Activated CD4-positive, alpha-beta T cell treated with anti-CD3 and anti-CD28 coated beads, Interleukin-2, amount 10 ng/mL, durations not matched to agents 7 days and 5 days (primary cell): ENCODE measurements at places on chromosomes 4 and X.

- no peak for DNase-seq
Measured at GRCh38 chr4:183876268-183876934, 28.7 kb upstream of the STOX2 start.

- no peak for DNase-seq
Measured at GRCh38 chr4:114225436-114225835, 246.0 kb upstream of the ARSJ start.

DNA sequence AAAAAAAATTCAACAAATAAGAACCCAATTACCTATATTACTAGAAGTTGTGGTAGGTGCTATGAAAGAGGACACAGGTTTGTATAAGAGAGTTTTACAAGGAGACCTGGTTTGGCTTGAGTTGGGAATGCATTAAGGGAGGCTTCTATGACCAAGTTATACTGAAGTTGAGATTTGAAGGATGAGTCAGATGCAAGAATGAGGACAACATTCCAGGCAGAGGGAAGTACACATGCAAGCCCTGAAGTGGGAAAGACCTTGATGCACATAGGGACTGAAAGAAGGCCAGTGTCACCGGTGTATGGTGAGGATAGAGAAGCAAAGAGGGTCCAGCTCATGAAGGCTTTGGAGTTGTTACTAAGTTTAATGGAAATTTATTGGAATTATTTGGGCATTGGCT lies 52.2 kb downstream of the ANK2 start:
- no peak for DNase-seq

GRCh38 chr4:184096561-184097240 lies 121.0 kb downstream of the ENPP6 start:
- DNase-seq, result no peak

- DNase-seq, result no peak
Measured at GRCh38 chr4:47642985-47643760, 158.1 kb downstream of the ATP10D start.

DNA sequence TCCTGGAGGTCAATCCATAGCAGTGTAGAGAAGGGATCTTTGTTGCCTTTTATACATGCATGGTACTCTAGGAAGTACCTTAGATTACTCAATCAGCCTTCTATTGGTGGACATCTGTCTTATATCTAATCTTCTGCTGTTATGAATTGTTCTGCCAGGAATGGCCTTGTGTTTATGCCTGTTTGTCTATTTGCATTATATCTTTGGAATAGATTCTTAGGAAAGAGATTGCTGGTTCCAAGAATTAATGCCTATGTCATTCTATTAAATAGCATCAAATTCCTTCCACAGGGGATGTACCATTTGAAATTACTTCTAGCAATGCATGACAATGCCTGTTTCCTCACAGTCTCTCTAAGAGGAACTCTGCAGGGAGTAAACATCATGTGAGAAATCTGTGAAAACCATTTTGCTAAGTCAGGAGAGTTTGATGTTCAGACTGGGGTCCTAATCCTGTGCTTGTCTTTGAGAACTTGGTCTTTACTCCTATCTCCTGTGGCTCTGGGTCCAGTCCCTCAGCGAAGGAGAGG lies 42.5 kb downstream of the BEX3 start:
- no peak for DNase-seq

DNA sequence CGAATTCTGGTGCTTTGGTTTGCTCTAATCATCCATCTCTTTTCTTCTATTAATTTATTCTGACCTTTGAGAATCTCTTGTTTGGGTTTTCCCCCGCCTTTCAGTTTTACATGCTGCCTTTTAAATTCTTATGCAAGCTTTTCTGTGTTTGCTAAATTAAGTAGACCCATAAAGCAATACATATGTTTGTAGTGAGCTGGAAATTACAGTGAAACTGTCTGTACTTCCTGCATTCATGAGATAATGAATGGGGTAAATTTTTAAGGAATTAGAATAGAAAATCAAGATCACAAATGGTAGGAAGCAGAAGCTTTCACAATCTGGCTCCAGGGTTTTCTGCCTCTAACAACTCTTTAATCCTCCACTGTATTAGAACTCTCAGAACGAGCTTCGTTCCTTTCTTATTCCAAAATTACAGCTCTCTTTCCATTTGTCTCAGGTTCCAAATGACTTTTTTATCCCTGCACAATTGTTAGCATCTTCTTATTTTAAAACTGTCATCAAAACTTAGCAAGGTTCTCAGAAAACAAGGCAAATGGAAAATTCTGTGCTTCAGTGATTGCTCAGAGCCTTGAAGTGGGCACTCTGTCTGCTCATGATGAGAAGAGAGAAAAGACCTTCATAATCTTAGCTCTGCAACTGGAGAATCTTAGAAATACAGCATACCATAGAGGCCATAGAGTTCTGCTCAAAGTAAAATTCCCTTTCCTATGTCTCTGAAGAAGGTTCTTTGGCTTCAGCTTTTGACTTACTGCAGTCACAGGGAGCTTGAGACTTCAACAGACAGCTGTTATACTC lies 108.2 kb downstream of the EGF start:
- DNase-seq, result no peak

DNA sequence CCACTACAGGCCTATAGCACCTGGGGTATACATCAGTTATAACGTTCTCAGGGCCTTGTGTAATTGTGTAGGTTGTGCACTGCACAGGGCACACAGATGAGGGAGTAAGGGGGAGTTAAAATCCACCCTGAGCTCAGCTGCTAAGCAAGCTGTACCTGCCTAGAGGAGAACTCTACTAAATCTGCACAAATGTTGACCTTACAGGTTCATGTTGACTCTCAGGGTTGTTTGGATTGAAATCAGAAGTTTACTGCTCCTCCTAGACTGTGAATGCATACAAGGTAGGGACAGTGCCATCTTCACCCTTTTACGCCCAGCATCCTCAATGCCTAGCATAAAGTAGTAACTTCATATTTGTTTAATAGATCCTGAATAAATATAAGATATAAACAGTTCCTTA lies 89.8 kb downstream of the SMARCA1 start:
- no peak for DNase-seq

DNA sequence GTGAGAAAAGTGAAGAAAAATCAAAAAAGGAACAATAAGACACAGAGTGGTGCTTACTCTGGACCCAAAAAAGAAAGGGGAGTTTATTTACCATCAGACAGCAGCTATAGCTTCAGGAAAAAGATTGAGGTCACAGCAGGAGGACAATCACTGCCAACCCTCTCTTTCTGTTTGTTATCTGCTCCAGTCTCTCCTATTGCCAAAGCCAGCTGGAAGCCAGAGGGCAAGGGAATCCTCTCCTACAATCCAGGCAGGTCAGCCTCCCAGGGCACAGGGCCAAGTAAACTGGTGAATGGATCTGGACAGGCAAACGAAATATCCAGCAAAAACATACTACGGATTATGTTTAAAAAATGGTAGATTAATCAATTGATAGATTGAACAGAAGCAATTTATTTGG lies 306.9 kb upstream of the SLIT2 start:
- DNase-seq, result no peak

- DNase-seq, result no peak
Measured at GRCh38 chr4:81905971-81906370, 434.3 kb upstream of the RASGEF1B start.

DNA sequence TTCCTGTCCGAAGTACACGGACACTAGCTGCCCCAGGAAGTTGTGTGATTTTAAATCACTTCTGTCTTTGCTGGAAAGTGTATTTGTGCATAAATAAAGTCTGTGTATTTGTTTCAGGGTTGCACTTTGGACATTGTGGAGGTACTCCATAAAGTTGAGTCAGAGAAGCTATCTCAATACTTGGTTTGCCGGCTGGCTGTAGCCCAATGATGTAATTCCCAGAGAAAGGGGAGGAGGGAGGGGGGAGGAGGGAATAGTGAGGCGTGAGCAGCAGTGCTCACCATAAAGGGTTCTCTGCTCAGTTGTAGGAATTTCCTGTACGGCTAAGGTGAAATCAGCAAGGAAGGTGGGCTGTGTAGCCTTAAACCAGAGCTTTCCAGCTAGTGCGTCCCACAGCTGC lies 7.5 kb downstream of the APEX2 start:
- DNase-seq, result no peak

- no peak for DNase-seq
Measured at GRCh38 chr4:76758290-76758882, 139.6 kb downstream of the SOWAHB start.

DNA sequence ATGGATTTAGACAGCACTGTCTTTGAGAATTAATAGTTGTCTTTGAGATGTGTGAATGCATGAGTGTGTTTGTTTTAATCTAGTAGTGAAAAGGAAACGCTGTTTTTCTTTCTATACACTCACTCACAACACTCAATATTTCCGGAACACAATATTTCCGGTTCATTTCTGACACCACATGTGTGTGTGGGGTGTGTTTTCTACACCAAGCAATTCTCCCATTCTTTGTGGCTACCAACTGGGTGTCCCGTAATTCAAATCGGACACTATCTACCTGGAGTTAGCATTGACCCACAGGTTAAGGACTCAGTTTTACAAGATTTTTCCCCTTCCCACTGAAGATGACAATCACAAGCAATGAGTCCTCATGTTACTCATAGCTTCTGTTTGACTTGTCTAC lies 113.9 kb downstream of the SNCA start:
- DNase-seq, result no peak

- no peak for DNase-seq
Measured at GRCh38 chrX:9785254-9785943, 830 bp upstream of the SHROOM2 start.

DNA sequence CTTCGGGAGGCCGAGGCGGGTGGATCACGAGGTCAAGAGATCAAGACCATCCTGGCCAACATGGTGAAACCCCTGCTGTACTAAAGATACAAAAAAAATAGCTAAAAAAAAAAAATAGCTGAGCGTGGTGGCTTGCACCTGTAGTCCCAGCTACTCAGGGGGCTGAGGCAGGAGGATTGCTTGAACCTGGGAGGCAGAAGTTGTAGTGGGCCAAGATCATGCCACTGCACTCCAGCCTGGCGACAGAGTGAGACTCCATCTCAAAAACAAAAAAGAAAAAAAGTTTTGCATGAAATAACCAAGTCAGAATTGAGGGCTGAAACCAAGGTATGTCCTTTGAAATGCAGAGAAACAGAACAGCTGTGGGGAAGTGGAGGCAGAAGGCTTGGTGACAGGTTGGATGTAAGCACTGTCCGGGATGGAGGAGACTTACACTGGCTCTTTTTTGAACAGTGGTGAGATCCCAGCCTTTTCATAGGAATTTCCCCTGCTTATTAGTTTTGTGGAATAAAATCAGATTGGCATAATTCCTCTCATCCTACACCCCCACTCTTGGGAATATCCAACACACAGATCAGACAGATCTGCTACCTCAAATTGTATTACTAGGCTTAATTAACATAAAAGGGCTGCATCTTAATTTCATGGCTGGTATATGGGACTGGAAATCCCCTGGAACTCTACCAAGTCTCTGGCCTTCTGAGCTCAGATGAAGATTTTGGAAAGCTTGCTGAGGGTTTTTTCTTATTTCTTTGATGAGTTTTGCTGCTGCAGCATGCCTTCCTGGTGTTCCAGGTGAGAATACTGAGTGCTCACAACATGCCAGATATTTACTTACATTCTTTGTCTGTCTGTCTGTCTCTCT lies 18.8 kb upstream of the C4orf36 start:
- no peak for DNase-seq

GRCh38 chrX:66498672-66499296 lies 140.1 kb downstream of the EDA2R start:
- DNase-seq, result no peak

DNA sequence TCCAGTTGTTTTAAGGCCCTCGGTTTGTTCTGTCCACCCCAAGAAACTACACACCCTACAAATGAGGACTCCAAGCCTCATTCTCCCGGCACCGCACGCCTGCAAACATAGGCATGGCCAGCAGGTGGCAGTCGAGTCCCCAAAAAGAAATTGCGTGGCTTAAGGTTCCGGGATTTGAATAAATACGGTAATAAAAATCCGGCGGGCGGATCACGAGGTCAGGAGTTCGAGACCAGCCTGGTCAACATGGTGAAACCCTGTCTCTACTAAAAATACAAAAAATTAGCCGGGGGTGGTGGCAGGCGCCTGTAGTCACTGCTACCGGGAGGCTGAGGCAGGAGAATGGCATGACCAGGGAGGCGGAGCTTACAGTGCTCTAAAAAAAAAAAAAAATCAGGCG lies 21.8 kb upstream of the CSF2RA start:
- DNase-seq, result peak; percentile 82

GRCh38 chr4:73869130-73870055 lies at the start of gene CXCL1:
Gene CXCL1, plus strand, starts transcription at chr4:73869393. Its CDS starts 78 bp downstream, at chr4:73869471.
- no peak for DNase-seq

DNA sequence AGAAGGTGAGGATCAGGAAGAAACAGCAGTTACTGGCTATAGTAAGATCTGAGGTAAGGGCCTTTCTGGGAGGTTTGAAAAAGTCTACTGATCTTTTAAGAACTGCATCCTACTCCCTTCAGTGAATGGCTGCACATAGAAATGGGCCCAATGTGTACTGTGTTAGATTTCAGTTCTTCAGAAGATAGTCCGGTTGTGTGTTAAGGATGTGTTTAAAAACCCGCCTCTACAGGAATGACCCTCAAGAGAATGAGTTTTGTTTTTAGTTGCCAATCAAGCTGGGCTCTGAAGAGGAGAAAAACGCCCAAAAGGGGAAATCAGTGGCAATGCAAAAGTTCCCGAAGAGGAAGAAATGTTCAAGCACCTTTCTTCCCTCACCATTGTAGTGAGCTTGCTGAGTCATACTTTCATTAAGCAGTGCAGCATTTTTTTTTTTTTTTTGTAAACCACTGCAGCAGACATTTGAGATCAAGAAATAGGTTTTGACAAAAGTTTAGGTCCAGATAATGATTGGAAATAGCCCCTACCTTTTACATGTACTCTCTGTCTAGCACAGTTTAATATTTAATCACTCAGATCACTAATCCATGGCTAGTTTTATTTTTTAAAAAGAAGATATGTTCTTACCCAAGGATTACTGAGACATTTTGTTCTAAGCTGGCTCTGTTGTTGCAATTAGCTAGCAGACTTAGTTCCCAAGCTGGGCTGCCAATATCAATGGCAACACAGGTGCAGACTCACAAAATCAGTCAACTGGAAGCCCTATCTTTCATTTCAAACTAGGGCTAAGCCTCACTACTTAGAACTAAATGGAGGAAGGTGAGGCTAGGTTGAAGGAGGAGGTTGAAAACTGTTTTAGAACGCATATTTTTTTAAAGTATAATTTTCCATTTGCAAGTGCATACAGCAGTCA lies 7.0 kb upstream of the TRPC5OS start:
- no peak for DNase-seq

- DNase-seq, result no peak
Measured at GRCh38 chr4:52425751-52426326, 233.3 kb downstream of the USP46 start.

DNA sequence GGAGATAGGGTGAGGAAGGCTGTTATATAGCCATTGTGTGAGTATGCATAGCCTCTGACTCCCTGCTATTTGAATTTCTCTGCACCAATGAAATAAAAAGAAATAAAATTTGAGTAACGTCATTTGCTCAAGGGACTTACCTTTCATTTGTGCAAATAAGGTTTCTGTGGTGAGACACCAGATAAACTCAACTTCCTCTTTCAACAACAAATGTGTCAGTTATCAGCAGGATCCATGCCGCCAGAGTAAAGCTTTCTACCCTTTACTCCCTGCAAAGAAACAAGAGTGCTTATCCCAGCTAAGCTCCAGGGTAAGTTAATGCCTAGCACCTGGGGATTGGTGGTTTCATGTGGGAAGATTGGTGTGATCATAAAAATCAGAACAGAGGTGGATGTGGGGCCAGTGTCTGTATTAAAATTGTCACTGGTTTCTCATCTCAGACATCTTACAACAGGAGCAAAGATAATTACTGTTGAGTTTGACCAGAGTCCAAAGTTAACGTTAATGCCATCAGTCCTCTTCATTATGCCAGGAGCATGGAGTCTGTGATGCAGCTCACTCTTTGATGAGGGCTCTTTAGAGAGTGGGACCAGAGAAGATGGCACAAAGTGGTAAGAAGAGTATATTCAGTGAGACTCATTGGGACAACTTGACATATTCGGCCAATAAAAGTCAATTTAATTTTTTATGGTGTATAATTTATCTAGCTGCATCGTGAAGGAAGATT lies at the start of gene P2RY10:
TSS of gene P2RY10 (plus strand) at position 206 of the 727 bp plus-strand sequence. CDS start 15,130 bp downstream, outside the sequence.
- DNase-seq, result peak; percentile 41
